ENCODE measurements at places on chromosomes 1 and 21. TPM values are rescaled to one million over a fixed set of nuclear protein-coding genes. Genes with fewer than 3 reads are reported as not detected.

DNA sequence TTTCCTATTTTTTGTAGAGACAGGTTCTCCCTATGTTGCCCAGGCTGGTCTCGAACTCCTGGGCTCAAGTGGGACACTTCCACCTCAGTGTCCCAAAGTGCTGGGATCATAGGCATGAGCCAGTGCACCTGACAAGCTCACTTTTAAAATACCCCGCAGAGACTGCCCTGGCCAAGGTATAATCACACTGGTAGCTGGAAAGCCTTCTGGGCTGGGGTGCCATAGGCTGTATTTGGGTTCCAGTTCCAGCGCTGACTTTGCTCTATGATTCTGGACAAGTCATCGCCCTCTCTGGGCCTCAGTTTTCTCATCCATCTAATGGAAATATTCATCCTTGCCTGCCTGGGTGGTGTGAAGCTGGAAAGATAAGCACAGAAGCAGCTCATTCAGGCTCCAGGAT, 10.4 kb downstream of the LDLRAD1 start:
- H3K36me3 ChIP-seq = no peaks in the 10 kb centered on the region
- DNase-seq = no peak
- peaks cover 61% of the 10 kb centered on the region for H3K27me3 ChIP-seq
- no peak overlapping the region for H3K4me3 ChIP-seq

DNA sequence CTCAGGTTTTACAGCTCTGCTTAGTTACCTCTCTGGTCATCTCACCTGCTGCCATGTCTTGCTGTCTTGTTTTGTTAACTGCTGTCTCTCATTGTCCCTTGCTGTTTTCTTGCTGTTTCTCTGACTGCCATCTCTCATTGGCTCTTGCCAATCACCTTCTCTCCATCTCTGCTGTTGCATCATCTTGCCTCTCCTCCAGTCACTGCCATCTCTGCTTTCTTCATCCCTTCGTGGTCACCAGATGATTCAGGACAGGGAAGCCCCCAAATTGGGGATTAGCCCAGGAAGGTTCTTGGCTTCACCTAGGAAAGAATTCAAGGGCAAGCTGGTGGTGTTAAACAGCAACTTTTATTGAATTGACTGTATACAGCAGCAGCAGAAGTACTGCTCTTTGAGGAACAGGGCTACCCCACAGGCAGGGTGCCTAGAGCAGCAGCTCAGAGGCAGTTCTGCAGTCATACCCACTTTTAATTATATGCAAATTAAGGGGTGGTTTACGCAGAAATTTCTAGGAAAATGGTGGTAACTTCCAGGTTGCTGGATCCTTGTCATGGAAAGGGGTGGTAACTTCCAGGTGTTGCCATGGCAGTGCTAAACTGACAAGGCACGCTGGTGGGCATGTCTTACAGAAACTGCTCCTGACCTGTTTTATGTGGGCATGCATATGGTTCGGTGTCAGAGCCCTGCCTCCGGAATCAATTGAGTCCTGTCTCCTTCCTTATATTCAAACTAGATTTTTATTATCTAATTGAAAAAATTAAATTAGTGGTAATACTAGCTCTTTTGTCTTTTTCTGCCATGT, 33.4 kb downstream of the SUCO start:
- no peaks in the 10 kb centered on the region for H3K27me3 ChIP-seq
- DNase-seq = no peak
- no peak overlapping the region for H3K4me3 ChIP-seq
- H3K27ac ChIP-seq = no peak overlapping the region
- no peaks in the 10 kb centered on the region for H3K4me1 ChIP-seq

DNA sequence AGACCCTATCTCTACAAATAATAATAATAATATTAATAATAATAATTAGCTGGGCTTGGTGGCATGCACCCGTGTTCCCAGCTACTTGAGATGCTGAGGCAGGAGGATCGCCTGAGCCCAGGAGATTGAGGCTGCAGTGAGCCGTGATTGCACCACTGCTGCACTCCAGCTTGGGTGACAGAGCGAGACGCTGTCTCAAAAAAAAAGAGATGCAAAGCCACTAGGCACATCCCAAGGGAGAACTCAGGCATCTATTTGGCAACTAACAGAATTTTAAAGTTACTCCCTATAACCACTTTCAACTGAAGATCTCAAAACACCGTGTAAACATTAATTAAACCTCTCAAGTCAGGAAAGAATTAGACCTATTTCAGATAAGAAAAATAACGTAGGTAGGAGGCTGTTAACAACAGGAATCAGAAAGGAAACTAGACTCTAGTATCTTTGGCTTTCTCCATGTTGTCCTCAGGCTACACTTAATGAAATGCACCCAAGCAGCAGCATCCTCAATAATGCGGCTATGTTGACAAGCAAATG, 3.7 kb downstream of the RNF19B start:
- H3K4me3 ChIP-seq = no peak overlapping the region
- no peak overlapping the region for H3K27ac ChIP-seq
- H3K4me1 ChIP-seq = peaks cover 10% of the 10 kb centered on the region
- no peaks in the 10 kb centered on the region for H3K36me3 ChIP-seq
- H3K27me3 ChIP-seq = no peaks in the 10 kb centered on the region
- DNase-seq = no peak

Gene SLC9C2
- not detected for total RNA-seq

Measured in IMR-90 (cell line).